ENCODE measurements at places on chromosomes 5 and 9. TPM values are rescaled to one million over a fixed set of nuclear protein-coding genes. Genes with fewer than 3 reads are reported as not detected.
A peak's percentile ranks its signal among the peaks of the same experiment; 100 is the strongest.

DNA sequence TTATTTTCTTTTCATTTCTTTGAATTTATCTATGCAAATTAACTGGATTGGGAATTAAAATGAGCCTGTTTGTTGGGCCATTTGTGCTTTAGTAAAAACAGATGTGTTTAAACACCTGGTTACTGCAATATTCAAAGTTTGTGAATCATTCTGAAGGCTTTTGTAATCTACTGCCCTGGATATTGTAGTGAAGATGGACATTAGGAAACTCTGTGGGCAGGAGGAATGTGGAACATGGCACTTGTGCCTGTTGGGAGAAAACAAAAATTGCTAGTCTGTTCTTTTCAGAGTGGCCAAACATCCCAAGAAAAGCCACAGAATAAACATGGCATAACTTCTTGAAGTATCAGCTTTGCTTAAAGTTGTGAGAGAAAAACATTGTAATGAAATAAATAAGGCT is 40.8 kb downstream of the CHSY3 start:
- peak; percentile 39 for DNase-seq

The PRR16 gene
- total RNA-seq, result not detected

The KDM3B gene
- total RNA-seq, result 49.0 TPM

- DNase-seq, result no peak
Observed at GRCh38 chr5:42621242-42621641, 135.4 kb upstream of the CCDC152 start.

Measured in foreskin keratinocyte (primary cell).